Bronchial epithelial cell (primary cell): ENCODE measurements at places on chromosomes 7 and 10. TPM values are rescaled to one million over a fixed set of nuclear protein-coding genes. Genes with fewer than 3 reads are reported as not detected.

CAV2 gene
- total RNA-seq, result 132 and 150 TPM in 2 replicates

PLEKHS1 gene
- total RNA-seq, result not detected in 2 replicates

ZNF438 gene
- total RNA-seq, result 0.79 and 1.7 TPM in 2 replicates

ELMO1 gene
- under 0.01 TPM in 1 of 2 replicates, not detected in the other for total RNA-seq

ZNRF2 gene
- total RNA-seq, result 18.4 and 23.4 TPM in 2 replicates

GFRA1 gene
- under 0.01 TPM in 2 replicates for total RNA-seq

LRMDA gene
- total RNA-seq, result 1.6 and 3.1 TPM in 2 replicates

COL1A2 gene
- 1.4 and 46.9 TPM in 2 replicates for total RNA-seq

CD36 gene
- total RNA-seq, result 1.3 and 11.9 TPM in 2 replicates

MIOS gene
- 36.3 and 44.8 TPM in 2 replicates for total RNA-seq

KLF14 gene
- under 0.01 TPM in 1 of 2 replicates, not detected in the other for total RNA-seq

CYP2E1 gene
- under 0.01 and 0.26 TPM in 2 replicates for total RNA-seq

IFT22 gene
- total RNA-seq, result 6.3 and 12.0 TPM in 2 replicates

FFAR4 gene
- total RNA-seq, result not detected in 2 replicates

HTR5A gene
- total RNA-seq, result not detected in 2 replicates

ALOX5 gene
- total RNA-seq, result 0.13 and 0.26 TPM in 2 replicates

PIP gene
- total RNA-seq, result not detected in 2 replicates
